Kidney glomerular epithelial cell (primary cell): ENCODE measurements at places on chromosomes 13 and 19.

DNA sequence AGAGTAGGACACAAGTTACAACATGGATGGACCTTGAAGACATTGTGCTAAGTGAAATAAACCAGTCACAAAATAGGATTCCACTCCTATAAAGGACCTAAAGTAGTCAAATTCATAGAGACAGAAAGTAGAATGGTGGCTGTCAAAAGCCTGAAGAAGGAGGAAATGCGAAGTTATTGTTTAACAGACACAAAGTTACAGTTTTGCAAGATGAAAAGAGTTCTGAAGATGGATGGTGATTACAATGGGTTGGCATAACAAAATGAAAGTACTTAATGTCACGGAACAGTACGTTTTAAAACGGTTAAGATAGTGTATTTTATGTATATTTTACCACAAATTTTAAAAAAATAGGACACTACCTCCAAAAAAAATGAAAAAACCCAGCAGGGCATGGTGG, 34.8 kb downstream of the FOXO1 start:
- DNase-seq, result no peak

DNA sequence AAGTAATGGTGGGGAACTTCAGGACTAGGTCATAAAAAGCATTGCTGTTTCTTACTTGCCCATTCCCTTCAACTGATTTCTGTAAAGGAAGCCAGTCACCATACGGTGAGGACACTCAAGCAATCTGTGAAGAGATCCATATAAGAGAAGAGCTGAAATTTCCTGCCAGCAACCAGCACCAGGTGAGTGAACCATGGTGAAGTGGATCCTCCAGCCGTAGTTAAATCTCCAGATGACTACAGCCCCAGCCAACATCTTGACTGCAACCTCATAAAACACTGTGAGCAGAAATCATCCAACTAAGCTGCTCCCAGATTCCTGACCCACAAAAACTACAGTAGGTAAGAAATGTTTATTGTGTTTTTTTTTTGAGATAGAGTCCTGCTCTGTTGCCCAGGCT, 3.8 kb upstream of the SLC6A16 start:
- DNase-seq, result no peak

DNA sequence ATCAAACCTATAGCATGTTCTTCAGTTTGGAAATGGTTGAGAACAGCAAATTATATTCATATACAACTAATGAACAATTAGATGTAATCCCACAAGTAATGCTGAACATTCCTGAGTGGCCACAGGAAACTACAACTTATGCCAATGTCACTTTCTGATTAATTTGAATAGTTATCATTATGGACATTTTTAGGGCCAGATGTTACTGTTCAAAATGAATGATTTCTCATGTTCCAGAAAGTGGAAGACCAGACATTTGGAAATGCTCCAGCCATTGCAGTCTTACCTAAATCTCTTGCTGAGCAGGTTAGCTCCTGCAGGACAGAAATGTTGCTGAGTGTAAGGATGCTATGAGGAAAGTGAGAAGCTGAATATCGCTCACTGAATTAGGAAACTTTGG, 819.8 kb downstream of the PCDH9 start:
- DNase-seq, result no peak

GRCh38 chr19:47618771-47619170, 9.8 kb downstream of the BICRA start:
- DNase-seq, result no peak

DNA sequence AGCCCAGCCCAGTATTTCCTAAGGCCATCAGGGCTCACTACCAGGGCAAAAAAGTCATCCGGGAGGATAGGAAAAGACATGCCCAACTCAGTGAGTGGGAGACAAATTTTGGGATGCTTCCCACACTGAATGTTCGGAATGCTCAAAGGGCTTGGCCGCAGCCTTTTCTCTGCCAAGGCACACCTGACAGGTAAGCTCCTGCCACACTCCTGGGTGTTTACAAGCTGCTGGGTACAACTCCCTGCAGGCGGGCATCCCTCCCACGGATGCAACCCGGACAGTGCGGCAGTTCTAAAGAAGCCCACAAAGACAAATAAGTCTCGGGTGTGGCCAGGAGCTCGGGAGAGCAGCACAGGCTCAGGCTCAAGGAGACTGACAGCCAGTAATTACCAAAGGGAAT, 28.1 kb downstream of the SLC7A1 start:
- no peak for DNase-seq
